Aorta (tissue), 5 donors: ENCODE measurements at places on chromosomes 16 and 17. TPM values are rescaled to one million over a fixed set of nuclear protein-coding genes. Genes with fewer than 3 reads are reported as not detected.
A peak's percentile ranks its signal among the peaks of the same experiment; 100 is the strongest.

Gene PPY
- total RNA-seq = not detected

DNA sequence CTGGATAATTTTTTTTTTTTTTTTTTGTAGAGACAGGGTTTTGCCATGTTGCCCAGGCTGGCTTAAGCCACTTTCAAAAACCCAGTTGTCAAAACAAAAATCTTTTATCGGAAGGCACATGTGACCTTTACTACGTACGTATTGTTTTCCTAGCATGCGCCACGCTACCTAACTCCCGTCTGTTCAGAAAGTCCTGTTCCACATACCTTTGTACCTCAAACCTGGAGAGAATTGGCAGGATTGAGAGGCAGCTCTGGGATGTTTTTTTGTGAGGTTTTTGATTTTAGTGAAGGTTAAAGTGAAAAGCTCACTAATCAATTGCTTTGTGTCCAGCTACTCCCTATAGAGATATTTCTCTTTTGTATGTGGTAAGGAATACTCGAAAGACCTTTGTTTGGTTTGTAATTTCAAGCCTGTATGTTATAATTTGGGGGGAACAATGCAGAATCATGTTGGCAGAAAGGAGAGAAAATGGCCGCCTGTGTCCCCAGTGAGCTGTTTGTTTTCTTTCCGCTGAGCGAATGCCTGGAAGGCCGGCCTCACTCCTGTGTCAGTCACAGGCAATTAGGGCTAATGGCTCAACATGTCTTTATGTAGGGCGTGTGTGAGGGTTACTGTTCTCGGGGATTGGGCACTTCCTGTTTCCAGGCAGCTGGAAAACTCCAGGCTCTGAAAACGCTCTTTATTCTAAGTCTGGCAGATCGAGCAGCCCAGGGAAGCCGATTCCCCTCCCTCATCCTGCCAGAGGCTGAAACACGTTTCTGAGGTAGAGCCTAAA lies 60.8 kb upstream of the CLEC18A start:
- DNase-seq = peak; percentile 81

DNA sequence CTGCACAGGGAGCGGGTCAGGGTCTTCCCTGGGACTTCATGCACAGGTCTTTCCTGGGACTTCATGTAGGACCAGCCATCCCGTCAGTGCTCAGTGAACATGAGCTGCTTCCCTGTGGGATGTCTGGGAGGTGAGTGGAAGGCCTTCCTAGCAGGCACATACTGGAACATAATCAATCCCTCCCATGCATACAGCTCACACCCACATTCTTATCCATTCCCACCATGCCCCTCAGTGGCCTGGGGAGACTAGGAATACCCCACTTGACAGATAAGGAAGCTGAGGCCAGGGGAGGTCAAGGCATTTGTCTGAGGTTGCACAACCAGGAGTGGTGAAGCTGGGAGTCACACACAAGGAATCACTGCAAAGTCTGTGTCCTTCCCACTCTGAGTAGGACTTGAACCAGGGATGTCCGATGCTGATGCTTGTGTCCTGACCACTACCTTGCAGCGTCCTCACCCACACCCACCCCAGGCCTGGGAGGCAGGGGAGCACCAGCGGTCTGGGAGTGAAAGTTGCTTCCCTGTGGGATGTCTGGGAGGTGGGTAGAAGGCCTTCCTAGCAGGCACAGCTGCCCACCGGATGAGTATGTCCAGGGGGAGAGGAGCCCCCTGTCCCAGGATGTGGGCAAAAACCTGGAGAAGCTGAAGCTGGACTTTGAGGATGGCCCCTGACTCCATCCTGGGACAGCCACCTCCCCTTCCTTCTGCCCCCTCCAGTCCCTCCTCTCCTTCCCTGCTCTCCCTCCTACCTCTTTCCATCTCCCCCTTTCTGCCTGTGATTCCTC lies 1.0 kb upstream of the NLRC5 start:
- DNase-seq = peak; percentile 44

DNA sequence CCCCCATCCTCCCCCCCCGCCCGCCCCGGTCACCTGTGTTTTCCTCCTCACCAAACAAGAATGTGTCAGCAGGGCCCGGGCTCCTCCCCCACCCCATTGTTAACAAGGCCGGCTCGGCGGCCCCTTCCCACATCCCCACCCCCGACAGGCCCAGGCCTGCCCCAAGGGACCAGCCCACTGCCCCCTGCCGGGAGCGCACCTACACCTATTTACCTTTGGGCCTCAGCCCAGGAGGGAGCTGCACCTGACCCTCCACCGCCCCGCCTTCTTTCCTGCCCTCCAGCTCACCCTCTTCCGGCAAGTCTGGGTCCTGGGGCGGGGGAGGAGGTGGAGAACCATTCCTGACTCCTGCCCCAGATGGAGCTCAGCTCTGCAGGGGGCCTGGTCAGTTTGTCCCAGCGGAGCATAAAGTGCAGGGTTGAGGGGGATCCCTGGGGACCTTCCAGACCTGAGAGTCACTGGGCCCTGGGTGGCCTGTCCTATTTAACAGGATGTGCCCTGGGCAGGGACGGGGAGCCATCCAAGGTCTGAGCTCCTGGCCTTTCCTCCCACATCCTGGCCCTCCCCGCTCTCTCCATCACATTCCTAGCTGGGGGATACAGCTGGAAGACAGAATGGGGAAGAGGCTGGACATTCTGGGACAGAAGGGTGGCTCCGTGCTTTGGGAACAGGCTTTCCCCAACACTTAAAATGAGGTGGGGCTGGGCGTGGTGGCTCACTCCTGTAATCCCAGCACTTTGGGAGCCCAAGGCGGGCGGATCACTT lies 8.3 kb downstream of the FOXJ1 start:
- DNase-seq = no peak

- DNase-seq = no peak
Measured at GRCh38 chr17:58007781-58008706, 998 bp upstream of the SRSF1 start.

DNA sequence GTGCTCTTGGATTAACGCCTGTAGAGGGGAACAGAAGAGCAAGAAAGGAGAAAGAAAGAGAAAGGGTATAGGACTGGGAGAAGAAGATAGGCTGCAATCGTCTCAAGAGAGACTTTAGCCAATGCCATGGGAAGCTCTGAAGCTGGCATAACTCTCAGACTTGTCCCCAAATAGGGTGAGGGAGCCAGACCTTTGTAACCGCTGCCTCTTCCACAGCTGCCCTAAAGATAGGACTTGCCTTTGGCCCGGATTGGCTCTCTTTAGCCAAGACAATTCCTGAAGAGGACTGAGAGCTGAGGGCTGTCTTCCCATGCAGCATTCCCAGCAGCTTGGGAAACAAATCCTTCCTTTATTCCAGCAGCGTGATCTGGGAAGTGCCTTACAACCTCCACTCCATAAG lies 20.8 kb upstream of the MMD start:
- DNase-seq = no peak
